Fibroblast of skin of abdomen (primary cell): ENCODE measurements at places on chromosomes 4 and X.

DNA sequence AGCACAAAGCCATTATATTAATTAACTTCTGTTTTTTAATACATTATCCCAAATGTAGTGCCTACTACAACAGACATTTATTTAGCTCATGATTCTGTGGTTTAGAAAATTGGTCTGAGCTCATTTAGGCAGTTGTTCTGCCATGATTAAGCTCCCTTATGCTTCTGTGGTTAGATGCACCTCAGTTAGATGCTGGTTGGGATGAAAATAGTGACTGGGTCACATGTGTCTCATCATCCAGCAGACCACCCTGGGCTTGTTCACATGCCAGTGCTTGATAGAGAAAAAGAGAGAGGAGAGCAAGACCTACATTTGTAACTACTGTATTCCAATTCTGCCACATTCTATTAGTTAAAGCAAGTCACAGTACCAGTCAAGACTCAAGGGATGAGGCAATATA is 376.4 kb upstream of the GNPDA2 start:
- DNase-seq, result no peak

GRCh38 chr4:143203577-143203976 is 18.9 kb downstream of the USP38 start:
- no peak for DNase-seq

- no peak for DNase-seq
Measured at GRCh38 chr4:141595531-141595930, 40.9 kb upstream of the IL15 start.

- no peak for DNase-seq
Measured at GRCh38 chr4:5277079-5277478, 225.8 kb downstream of the STK32B start.

- no peak for DNase-seq
Measured at GRCh38 chrX:110723844-110724243, 71.8 kb downstream of the CHRDL1 start.

- DNase-seq, result no peak
Measured at GRCh38 chrX:11995146-11995545, 143.1 kb upstream of the FRMPD4 start.

DNA sequence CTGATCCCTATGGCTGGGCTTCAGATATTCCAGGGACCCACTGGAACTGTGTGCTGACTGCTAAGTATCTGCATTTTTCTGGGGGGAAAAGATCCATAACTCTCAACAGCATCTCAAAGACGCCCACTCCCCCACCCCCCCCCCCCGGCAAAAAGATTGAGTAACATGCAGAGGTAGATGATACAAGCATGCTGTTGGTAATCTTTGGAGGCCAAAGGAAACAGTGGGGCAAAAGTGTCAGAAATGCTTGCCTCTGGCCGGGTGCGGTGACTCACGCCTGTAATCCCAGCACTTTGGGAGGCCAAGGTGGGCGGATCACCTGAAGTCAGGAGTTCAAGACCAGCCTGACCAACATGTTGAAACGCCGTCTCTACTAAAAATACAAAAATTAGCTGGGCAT is 12.2 kb downstream of the XPNPEP2 start:
- no peak for DNase-seq

DNA sequence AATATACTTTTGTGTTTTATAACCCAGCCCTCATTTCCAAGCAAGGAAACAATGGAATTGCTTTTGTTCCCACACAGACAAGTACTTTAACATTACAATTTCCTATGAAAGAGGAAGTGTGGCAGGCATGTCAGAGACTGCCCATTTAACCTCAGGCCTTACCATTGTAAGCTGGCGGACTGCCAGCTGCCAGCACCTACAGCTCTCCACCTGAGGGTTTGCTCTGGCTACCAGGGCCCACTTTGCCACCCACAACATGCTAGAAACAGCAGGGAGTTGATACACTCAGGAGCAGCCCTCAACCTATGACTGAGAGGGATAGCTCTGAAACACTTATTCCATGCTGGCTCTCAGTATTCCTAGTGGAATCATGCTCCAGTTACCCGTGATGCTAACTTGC is 152.3 kb upstream of the PRDX4 start:
- no peak for DNase-seq
